ENCODE measurements at places on chromosomes 13 and 19.
A peak's percentile ranks its signal among the peaks of the same experiment; 100 is the strongest.

- no peak for DNase-seq
Measured at GRCh38 chr13:21074546-21074945, 13.2 kb upstream of the LATS2 start.

GRCh38 chr19:3224346-3225168, at the start of gene CELF5:
Gene CELF5, plus strand, starts transcription at chr19:3224661. Its CDS starts 79 bp downstream, at chr19:3224740.
- DNase-seq = no peak

GRCh38 chr13:100534911-100535310, 53.7 kb downstream of the GGACT start:
- DNase-seq = no peak

- DNase-seq = peak; percentile 78
Measured at GRCh38 chr19:16429066-16429758, 42.6 kb downstream of the EPS15L1 start.

GRCh38 chr19:48900477-48901406, 630 bp downstream of the NUCB1 start:
- DNase-seq = peak; percentile 77

- DNase-seq = no peak
Measured at GRCh38 chr13:110841846-110842245, 73.0 kb downstream of the ANKRD10 start.

DNA sequence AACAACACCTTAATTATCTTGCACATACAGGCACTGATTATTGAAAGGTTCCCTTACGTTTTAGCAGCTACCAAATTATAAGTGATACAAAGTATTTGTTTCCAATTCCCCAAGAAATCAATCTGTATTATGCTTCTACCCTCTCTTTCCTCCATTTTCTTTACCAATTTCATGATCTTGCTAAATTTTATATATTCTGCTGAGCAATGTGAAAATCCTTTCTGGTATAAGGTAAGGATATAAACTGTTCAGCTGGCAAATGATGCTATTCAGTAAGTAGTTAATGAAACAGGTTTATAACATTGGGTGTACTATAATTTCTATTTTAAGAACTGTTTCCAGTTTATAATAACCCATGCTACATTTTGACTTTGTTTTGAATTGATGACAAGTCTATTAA, 985 bp upstream of the EEF1AKMT1 start:
- no peak for DNase-seq

DNA sequence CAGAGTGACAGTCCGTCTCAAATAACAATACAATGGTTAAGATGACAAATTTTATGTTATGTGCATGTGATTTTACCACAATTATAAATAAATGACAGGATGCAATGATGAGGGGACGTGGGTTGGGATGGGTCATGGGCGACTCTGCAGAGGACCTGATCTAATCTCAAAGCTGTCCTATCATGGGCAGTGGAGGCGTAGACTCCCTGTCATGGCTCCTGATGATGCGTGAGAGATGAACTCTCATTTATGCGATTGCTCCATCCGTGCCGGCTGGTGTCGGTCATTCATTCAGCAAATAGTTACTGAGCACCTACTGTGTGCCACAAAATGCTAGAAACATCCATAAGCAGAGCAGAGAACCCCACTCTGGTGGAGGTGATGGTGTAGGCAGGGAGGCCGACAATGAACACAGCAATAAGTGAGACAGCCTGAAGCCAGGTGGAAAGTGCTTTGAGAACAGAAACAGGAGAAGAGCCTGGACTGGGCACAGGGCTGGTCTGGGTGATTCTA, 1.7 kb upstream of the REXO1 start:
- no peak for DNase-seq

DNA sequence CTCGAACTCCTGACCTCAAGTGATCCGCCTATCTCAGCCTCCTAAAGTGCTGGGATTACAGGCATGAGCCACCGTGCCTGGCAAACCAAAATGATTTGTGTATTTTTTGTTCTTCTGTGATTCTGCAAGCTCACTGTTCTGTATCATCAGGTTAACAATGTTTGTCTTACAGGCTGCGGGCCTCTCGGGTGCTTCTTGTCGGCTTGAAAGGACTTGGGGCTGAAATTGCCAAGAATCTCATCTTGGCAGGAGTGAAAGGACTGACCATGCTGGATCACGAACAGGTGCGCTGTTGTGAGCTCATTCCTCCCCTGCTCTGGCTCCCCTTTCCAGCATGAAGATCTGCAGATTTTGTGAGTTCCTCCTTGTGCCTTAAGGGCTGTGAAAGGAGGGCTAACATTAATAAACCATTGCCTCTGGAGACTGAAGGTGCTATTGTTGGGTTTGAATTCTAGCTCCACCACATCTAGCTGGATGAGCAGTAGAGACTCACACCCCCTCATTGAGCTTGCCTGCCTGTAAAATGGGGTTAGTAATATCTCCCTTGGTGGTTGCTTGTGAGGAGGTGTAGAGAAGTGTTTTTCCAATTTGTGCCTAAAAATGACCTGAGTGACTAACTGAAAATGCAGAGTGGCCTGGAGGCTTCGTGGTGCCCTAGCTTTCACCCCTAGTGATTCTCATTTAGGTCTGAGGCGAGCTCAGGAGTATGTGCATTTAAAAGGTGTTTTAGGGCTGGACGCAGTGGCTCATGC, 12.9 kb downstream of the SAE1 start:
- DNase-seq = no peak

DNA sequence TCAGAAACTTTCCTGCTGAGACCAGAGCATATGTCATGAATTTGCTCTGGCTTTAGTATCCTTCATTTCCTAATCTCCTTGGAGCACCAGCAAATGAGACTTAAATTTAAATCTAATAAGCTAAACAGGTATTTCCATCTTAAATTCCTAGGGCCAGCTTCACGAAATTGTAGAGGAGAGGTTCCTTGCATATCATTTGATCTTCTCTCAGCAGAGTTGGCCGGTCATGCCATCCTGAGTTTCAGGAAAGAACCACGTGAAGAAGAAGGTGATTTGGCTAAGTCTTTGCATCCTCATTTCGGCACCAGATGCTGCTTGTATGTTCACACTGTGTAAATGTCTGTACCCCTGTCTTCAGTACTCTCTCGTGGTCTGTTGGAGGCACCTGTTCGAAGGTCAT, 370.4 kb upstream of the NBEA start:
- DNase-seq = no peak

GRCh38 chr13:23580684-23581060, 10.5 kb downstream of the TNFRSF19 start:
- DNase-seq = no peak

DNA sequence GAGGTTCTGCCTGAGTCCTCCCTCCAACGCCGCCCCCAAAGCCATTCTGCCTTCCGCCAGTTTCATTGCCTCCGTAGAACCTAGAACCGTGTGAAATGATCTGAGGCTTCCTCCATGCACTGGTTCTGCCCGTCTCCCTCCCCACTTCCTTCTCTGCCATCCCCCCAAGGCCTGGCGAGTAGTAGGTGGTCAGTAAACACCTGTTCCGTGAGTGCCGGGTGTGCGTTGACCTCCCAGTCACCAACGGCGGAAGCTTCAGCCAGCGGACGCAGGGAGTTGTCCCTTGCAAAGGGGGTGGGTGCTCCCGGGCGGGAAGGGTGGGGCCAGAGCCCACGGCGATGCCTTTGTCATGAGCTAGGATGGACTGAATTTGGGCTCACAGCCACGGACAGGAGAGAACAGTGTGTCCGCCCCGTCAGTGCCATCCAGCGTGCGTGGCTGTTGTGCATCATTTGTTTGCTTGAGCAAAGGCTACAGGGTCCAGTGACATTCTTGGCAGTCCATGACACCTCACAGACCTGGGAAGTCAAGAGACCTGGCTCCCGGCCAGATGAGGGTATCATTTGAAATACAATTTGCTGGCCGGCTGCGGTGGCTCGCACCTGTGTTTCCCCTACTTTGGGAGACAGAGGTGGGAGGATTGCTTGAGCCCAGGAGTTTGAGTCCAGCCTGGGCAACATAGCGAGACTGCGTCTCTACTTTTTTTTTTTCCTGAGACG, 43.1 kb downstream of the NFIC start:
- DNase-seq = peak; percentile 87

DNA sequence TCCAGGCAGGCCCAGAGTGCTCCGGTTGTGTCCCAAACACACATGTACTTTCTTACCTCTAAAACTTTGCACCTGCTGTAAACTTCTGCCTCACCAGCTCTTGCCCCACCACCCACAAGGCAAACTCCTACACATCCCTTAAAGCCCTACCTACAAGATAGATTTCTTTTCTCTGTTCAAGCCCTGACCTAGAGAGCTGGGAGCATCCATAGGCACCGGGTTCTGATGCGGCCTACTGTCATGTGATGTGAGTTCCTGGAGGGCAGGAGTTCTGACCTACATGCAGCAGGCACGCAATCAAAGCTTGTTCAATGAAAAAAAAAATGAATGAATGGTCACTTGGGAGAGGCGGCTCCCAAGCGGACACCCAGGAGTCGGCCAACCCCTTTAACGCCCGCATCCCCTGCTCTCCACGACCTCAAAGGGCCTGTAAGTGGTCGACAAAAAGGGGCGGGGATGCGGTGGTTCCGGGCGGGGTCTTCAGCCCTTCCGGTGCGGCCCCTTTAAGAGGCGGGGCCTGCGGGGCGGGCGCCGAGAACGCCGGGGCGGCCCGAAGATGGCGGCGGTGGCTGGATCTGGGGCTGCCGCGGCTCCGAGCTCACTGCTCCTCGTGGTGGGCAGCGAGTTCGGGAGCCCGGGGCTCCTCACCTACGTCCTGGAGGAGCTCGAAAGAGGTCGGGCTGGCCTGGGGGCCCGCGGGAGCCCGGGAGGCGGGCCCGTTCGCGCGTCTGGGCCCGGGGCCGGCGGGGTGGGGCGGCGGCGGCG, at the start of gene MAP1S:
MAP1S (plus strand) TSS at position 534 of the 765 bp plus-strand sequence; CDS start at position 557, 23 bp downstream.
- DNase-seq = peak; percentile 87

- DNase-seq = no peak
Measured at GRCh38 chr19:13633109-13633508, 126.8 kb upstream of the CACNA1A start.

GRCh38 chr19:40717880-40718773, 1.2 kb downstream of the ITPKC start:
- DNase-seq = peak; percentile 74

GRCh38 chr13:113203507-113204377, 4.7 kb downstream of the PCID2 start:
- peak; percentile 82 for DNase-seq

- DNase-seq = no peak
Measured at GRCh38 chr13:59121507-59121906, 1042.2 kb downstream of the DIAPH3 start.

DNA sequence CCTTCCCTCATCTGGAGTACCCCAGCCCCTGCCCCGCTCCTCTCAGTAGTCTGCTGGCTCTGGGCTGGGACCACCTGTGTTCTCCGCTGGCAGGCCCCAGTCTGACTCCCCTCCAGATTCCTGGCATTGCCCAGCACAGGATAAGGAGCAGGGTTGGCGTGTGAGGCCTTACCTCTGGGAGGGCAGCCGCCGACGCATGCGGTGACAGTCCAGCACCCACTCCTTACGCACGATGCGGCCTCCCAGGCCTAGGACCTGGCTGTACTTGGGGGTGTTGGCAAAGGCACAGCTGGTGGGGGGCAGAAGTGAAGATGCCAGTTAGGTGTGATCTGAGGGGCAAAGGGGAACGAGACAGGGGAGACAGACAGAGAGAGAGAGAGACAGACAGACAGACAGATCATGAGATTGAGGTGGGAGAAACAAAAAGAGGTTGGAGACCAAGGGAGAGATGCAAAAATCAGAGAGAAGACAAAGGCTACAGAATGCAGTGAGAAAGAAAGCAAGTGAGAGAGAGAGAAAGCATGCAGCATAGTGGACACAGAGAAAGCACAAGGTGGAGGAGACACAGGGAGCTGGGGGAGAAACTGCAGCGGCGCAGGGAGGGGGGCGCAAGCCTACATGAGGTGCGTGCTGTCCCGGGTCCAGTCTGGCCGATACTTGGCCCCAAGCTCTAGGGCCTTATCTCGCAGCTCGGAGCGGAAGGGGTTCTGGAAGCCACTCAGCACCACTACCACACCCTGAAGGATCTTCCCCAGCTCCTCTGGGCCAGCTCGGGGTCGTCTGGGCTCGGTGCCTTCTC, 18.6 kb downstream of the ZNF575 start:
- DNase-seq = no peak

- DNase-seq = no peak
Measured at GRCh38 chr13:99526549-99526948, 25.3 kb downstream of the TM9SF2 start.

- DNase-seq = no peak
Measured at GRCh38 chr19:55376241-55376933, at the start of gene TMEM190. Gene TMEM190, plus strand, starts transcription at chr19:55376826. Its CDS starts 28 bp downstream, at chr19:55376854.

Data from Right ventricle myocardium inferior (tissue), 1 donor.